CD8-positive, alpha-beta T cell (primary cell): ENCODE measurements at places on chromosomes 16 and 17.

- DNase-seq: no peak
These were observed 30.4 kb upstream of the FBXW10B start for GRCh38 chr17:15649861-15650421.

DNA sequence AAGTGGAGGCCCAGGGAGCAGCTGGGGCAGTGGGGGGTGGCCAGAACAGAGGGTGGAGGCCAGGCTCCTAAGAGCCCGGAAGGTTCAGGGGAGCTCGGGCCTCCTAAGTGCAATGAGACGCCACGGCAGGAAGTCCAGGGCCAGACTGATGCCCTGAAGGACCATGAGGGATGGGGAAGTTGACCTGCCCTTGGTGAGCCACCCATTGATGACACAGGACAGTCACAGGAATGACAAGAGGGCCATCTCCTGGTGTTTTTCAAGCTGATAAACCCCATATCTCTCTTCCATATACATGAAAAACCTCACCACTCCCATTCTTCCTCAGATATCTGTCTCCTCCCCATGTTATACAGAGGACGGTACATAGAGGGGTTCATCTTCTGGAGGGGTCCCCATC, 5.8 kb upstream of the MRPL58 start:
- peak; percentile 42 for DNase-seq

DNA sequence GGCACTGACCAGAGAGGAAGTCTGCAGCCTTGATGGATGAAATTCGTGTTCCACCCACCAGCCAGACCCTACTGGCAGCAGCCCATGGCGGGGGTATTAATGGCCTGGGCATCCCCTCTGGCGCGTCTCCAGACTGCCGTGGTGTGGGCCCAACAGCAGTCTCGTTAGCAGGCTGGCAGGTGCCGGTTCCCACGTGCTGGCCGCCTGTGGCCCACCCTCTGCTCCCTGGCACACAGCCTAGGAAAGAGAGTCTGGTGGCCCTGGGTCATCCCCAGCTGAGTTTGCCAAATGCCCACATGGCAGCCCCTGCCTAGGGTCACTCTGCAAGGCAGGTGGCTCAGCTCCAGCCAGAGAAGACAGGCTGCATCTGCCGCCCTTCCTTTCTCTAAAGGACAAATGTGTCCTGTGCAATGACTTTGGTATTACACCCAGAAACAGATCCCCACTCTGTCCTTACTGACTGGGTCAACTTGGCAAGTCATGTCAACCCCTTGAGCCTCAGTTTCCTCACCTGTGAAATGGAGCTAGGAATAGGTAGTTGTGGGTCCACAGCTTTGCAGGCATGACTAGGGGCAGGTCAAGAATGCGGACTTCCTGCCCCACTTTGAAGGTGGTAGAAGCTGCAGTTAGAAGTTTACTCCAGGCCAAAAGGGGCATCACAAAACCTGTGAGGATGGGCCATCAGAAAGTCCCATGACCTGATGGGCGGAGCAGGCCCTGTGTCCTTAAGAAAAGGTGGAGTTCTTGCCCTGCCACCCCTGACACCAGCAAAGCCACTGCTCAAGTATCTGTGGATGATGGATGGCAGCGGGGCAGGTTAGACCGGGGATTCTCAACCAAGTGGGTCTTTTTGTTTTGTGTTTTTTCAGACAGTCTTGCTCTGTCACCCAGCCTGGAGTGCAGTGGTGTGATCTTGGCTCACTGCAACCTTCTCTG, 76.6 kb downstream of the ABCC6 start:
- no peak for DNase-seq

DNA sequence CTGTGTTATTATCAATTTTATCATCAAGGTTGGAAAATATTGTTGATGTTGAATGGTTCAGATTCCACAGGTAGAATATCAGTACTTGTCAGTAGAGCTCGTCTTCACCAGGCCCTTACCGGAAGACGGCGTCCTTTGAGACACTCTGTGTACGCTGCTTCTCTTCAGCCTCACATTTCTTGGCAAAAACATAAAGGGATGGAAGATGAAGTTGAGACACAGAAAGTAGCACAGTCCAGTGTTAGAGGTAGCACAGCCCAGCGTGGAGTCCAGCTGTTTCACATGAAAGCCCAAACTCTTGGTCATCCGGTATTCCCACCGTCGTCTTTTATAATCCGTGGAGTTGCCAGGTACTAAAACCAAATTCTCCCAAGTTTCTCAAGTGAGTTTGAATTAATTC, 30.4 kb downstream of the ATP2C2 start:
- DNase-seq: no peak
